Pulmonary artery endothelial cell (primary cell): ENCODE measurements at places on chromosomes 16 and 17.

GRCh38 chr16:80743273-80743672 is 61.1 kb downstream of the CDYL2 start:
- no peak for DNase-seq

DNA sequence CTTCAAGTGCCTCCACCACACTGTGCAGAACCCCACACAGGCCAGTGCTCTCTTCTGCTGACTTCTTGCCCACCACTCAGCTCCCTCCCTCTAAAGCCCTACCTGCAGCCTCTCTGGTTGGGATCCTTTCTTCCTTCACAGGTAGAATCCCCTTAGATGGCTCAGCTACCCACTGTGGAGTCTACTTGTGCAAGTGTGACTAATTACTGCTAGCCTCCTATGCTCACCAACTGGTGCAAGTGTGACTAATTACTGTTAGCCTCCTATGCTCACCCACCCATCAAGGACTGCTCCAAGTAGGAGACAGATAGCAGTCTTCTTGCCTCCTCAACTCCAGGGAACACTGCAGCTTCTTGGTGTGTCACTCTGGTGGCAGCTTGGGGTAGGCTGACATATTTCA is 43.6 kb downstream of the TEX14 start:
- no peak for DNase-seq

DNA sequence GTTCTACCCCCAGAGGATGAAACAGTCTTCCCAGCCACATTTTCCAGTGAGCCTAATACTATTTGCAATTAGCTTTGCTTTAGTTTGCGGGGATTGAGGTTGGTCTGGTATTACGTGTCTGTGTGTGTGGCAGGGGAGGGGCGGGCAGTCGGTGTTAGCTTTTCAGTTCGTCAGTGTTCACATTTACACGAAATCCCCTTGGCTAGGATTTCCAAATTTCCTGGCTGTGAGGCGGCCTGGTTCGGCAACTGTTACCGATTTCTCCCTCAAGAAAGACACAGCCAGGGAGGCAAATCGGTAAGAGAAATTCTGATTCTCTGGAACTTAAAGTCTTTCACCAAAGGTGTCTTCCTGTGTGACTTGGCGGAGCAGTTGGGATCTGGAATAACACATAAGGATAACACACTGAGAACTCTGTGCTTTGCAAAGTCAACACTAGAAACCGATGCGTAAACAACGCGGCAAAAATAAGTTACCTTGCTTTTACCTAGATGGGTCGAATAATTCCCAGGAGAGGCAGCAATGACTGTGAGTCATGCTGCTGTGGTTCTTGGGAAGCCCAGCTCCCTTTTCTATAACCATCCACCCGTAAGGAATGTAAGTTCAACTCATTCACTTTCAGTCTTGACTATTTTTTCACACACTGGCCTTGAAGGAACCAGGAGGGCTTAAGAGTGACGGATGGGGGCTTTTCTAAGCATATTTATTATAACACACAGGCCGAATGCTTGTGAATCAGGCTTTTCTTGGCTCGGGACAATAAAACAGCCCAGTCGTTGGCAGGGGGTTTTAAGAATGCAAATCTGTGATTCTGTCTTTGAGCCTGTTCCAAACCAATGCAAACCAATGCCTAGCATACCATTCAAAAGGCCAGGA is 24.2 kb downstream of the GPRC5B start:
- DNase-seq, result no peak

DNA sequence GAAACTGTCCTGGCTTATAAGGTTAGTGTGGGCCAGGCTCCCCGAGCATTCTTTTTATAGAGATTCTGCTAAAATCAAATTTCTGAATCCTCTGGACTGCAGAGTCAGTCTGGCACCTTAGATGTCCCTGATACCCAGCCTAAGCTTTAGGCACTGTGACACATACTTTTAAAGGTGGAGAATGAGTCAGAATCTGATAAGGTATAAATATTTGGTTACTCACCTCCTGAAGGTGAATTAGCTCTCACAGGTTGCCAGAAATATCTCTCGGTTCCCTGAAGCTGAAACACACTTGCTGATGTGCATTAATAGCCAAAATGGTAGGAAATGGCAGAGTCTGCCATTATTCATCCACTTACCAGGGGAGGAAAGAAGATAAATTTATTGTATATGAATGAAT is 446.9 kb downstream of the UTP18 start:
- no peak for DNase-seq

DNA sequence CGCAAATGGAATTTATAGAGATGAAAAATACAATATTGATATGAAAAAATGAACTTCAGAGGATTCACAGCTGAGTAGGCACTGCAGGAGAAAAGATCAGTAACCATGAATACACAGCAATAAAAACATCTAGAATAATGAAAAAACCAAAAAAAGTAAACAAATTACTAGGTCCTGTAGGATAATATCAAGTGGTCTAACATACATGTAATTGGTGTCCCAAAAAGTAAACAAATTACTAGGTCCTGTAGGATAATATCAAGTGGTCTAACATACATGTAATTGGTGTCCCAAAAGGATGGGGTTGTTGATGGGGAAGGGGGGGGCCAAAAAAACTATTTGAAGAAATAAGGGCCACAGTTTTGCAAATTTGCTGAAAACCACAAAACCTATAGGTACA is 43.4 kb downstream of the ZNF18 start:
- DNase-seq, result no peak
